ENCODE measurements at places on chromosomes 2 and 18.

DNA sequence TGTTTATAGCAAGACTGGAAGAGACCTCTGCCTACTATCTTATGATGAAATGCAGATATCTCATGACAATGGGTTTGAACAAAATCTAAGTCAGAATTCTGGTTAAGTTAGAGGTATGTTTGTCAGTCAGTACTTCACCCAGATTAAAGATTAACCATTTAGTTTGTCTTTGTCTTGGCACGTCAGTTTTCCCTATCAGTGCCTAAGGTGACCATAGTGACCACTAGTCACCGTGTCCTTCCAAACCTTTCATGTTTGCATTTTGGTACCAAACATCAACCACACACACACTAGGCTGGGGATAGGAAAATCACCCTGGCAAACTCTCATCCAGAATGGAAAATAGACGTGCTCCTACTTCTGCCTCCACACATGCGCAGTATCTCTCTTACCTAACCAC is 248.9 kb downstream of the PIEZO2 start:
- no peak for DNase-seq

- no peak for DNase-seq
Observed at GRCh38 chr18:40935423-40935822, 1019.6 kb upstream of the PIK3C3 start.

DNA sequence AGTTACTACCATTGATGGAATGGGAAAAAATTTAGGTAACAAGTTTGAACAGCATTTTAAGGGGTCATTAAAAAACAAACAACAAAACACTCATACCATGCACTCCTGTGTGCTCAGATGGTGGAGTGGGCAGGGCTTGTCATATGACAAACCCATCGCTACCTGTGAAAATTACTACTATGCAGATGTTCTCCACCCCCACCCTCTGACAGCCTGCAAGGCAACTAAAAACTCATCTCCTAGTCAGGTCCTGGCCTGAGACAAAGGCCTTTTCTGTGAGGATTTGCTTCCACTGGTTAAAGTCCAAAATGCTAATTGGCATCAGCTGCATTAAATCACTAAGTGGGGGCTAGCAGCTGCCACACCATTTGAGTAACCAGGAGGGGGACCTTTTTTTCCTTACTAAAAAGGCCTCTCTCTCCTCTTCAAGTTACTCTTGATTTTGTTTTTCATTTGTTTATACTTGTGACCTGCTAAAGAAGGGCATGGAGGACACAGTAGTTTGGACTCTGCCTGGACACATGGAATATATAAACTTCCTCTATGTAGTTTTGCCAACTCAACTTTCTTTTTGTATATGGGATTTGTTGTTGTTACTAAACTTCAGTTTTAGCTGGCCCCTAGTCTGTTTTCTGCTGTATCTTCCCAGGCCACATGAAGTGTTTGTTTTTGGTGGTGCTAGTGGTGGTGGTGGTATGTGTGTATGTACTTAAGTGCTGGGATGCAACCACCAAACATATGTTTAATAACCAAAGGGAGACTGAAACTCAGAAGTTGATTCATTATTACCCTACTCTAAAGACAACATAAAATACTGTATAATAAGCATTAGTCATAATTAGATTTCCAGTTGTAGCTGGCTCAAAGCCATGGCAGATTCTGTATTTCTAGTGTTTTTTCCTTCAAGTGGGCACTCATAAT is 121.3 kb downstream of the MAP4K4 start:
- no peak for DNase-seq

GRCh38 chr18:47809420-47809819 is 121.0 kb downstream of the SMAD2 start:
- DNase-seq = no peak

- no peak for DNase-seq
Observed at GRCh38 chr2:204583773-204584172, 38.5 kb downstream of the PARD3B start.

- DNase-seq = no peak
Observed at GRCh38 chr2:67039517-67040103, 357.5 kb upstream of the ETAA1 start.

- no peak for DNase-seq
Observed at GRCh38 chr2:112972423-112973086, 5.3 kb upstream of the IL36G start.

- peak; percentile 22 for DNase-seq
Observed at GRCh38 chr2:57497489-57498096, 549.0 kb upstream of the VRK2 start.

DNA sequence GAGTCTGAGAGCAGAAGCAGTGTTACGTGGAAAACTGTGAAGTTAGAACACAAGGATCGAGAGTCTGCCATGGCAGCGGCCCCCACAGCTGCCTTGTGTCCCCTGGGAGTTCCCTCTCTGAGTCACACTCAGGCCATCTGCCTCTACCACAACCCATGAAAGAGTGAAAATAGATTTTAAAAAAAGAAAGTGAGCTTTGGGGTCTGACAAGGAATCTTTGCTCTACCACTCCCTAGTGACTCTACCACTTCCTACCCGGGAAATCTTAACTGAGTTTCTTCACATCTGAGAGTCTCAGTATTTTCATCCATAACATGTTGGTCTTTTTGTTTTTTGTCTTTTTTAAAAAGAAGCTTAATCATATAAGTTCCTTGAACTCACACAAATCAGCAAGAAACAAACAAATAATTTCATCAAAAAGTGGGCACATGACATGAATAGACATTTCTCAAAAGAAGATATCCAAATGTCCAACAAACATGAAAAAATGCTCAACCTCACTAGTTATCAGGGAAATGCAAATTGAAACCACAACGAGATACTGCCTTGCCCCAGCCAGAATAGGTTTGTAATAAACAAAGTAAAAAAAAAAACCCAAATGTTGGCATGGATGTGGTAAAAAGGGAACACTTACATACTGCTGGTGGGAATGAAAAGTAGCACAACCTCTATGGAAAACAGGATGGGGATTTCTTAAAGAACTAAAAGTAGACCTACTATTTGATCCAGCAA is 2.4 kb upstream of the MSGN1 start:
- no peak for DNase-seq

DNA sequence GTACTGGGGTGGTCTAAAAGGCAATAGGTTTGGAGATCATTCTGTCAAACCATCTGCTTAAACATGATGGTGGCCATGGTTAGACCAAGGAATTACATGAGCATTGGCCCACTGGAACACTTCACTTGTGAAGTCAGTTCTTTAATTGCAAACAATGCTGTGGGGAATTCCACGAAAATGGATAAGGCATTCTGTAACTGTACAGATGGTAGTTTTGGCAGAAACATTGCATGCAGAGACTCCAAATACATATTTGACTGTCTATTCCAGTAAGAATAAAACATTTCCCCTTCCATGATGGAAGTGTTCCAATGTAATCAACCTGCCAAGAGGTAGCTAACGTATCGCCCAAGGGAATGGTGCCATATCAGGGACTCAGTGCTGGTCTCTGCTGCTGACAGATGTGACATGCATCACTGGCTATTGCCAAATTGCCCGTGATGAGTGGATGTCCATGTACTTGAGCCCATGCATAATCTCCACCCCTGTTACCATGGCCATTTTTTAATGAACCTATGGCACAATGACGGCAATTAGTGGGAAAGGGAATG is 417.9 kb downstream of the CDH7 start:
- DNase-seq = no peak

DNA sequence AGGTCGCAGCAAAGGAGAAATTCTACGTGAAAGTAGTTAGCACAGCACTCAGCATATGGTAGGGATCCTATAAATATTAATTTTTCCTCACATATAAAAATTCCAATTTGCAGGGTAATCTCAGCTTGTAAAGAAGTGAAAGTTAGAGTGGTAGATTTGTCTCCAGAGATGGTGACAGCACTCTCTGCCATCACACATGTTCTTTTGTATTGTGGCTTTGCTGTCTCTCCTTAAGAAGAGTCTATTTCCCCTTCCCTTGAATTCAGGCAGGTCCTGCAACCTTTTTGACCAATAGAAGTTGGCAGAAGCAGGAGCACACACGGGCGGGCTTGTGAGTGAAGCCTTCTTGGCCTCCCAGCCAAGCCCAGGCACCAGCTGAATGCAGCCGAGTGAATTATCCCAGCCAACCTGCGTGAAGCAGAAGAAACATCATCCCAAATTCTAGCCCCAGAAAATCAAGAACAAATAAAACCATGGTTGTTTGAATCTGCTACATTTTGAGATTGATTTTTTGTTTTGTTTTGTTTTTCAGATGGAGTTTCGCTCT is 107.8 kb upstream of the COPS8 start:
- peak; percentile 8 for DNase-seq

DNA sequence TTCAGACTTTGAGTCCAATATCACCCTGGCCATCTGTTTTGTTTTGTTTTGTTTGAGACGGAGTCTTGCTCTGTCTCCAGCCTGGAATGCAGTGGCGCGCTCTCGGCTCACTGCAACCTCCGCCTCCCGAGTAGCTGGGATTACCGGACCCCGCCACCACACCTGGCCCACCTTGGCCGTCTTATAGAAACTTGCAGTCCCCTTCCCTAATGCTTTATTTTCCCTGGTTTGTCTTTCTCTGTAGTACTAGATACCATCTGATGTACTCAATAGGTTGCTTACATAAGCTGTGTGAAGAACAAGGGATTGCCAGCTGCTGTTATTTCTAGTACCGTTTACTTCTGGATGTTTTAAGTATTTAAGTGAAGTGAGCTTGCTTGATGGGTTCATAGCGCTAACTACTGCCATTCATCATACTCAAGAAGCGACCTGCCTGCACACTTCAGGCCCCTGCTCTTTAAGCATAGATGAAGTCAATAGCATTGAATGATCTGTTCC is 1.2 kb downstream of the RPL31 start:
- DNase-seq = peak; percentile 63

GRCh38 chr2:84880645-84881521 is at the start of gene TRABD2A:
TSS of gene TRABD2A (minus strand) at chr2:84881084. CDS start at chr2:84881039, 45 bp downstream.
- DNase-seq = peak; percentile 38

DNA sequence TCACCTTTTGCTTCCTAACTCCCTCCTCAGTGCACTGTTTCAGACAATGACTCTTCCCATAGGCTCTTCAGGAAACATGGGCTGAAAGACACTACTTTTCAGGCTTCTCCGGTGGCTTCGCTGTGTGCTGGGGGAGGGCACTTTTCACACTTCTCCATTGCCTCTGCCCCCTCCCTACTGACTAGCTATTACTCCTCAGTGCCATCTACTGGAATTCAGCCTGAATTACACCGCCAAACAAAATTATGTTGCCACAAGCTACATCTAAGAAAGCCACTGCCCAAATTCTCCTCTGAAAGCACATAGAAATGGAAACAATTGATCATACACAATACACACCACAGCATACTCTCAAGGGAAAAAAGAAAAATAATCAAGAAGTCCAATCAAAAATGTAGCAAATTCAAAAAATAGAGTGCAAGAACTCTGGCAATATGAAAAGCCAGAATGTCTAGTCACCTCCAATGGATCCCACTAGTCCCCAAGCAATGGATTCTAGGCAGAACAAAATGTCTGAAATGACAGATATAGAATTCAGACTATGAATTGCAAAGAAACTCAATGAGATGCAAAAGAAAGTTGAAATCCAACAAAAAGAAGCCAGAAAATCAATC is 1139.4 kb upstream of the GYPC start:
- DNase-seq = no peak

DNA sequence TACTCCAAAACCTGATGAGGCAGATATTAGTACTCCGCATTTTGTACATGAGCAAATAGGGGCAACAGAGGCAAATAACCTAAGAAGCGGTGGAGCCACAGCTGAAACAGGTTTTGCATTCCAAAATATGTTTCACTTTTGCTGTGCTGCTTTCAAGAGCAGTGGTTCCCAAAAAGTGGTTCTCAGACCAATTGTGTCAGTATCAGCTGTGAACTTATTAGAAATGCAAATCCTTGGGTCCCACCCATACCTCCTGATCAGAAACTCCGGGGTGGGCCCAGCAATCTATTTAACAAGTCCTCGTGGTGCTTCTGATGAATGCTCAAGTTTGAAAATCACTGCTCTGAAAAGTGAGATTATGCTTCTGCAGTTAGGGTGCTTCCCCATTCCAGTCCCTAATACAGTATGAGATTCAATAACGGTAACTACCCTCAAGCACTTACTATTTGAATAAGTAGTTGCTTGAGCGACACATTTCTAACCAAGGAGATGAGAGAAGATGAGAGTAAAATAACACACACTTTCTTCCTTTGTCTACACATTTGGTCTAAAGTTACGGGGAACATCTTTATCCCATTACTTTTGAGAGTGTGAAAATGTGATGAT is 17.8 kb upstream of the TCF4 start:
- no peak for DNase-seq

GRCh38 chr2:33133454-33133952 is 186.8 kb downstream of the LTBP1 start:
- peak; percentile 42 for DNase-seq

GRCh38 chr2:104476075-104476474 is 377.8 kb upstream of the POU3F3 start:
- DNase-seq = no peak

- DNase-seq = no peak
Observed at GRCh38 chr18:3998698-3999333, 456.3 kb downstream of the DLGAP1 start.

DNA sequence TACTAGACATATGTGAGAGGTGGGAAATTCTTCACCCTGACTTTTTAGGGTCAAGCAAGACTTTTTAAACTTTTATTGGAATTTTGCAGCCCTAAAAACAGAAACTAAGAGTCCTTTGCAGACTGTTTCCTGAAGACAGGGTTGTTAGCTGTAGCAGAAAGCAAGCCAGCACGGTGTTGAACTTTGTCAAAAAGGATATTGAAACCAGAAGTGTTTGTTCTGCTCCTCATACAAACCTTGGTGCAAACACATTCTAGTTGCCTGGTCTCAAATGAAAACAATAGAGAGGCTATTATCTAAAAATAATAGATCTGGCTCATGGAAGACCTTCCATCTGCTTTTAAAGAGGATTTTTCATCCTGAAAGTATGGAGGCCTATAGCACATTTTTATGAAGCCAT is 65.8 kb upstream of the IGFBP5 start:
- DNase-seq = no peak

DNA sequence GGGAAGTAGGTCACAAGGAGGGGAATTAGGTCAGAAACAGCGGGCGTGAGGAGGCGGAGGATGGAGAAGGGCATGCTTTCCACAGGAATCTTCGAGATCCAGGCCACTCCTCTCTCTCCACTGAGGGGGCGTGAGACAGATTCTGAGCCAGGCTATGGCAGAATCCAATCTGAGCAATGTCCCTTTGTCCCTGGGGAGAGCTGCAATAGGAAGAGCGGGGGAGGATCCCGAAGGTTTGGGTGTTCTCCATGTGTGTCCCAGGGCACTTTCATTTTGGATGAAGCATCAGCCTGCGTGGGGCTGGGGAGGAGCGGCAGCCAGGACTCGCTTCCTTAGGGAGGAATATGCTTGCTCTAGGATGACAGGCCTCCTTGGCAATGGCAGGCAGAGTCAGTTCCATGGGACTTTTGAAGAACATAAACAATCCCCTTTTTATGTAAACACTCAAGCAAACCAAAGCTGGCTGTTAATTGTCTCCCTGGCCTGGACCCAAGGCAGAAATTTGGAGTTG is 84.0 kb downstream of the LIPG start:
- no peak for DNase-seq

DNA sequence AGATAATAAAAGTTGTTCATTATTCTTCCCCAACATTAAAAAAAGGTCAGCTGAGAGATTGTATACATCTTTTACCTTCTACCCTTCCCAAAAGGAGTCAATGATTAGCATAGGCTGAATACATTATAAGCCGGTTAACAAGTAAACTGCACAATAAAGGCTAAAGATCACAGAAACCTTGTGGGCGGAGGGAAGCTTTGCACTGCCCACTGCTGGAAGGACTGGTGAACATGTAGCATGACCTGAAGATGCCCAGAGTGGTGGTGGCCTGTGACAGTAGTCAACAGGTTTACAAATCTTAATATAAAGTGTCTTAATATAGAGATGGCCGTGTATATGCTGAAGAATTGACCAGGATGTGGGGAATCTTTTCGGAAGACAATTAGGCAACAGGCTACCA is 35.6 kb downstream of the ARL5A start:
- DNase-seq = no peak

- DNase-seq = no peak
Observed at GRCh38 chr2:170842785-170843184, 26.1 kb downstream of the GAD1 start.

All from upper lobe of left lung (tissue), 6 donors.